Brain pericyte (primary cell): ENCODE measurements at places on chromosomes 1 and 21.
A peak's percentile ranks its signal among the peaks of the same experiment; 100 is the strongest.

DNA sequence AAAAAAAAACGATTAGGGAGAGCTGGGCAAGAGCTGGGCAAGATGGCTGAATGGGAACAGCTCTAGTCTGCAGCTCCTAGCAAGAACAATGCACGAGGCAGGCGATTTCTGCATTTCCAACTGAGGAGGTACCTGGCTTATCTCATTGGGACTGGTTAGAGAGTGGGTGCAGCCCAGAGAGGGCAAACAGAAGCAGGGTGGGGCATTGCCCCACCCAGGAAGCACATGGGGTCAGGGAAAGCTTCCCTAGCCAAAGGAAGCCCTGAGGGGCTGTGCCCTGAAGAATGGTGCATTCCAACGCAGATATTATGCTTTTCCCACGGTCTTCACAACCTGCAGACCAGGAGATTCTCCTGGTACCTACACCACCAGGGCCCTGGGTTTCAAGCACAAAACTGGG is 251.6 kb downstream of the GPATCH2 start:
- DNase-seq = no peak

- no peak for DNase-seq
Measured at GRCh38 chr1:154574716-154575115, 7.1 kb downstream of the CHRNB2 start.

DNA sequence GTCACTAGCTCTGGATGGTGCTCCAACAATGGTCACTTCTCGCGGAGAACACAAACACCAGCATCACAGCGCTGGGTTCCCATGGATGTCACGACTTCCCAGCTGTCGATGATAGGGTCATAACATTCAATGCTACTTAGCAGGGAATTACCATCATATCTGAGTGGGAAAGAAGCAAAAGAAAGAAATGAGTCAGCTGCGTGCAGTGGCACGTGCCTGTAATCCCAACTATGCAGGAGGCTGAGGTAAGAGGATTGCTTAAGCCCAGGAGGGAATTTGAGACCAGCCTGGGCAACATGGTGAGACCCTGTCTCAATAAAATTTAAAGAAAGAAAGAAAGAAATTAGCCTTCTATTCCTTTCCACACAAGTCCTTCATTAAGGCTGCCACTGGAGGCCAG is 3.6 kb upstream of the RABIF start:
- DNase-seq = no peak

DNA sequence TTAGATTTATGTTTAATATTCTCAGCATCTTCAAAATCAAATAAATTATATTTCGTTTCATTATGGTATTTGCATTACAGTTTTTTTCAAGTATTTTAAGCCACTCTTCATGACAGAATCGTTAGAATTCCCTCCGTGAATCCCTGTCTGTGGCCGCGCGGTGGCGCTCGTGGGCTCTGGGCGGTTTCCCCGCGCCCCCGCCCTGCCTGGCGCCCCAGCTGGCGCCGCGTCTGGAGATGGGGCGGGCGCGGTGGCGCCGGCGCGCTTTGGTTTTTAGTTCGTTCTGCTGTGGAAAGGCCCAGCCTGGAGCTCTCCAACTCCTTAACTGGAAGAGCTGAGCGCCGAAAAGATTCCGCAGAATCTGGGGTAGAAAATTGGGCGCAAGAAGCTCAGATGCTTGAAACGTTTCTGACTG is 25.7 kb downstream of the PRMT2 start:
- peak; percentile 49 for DNase-seq

DNA sequence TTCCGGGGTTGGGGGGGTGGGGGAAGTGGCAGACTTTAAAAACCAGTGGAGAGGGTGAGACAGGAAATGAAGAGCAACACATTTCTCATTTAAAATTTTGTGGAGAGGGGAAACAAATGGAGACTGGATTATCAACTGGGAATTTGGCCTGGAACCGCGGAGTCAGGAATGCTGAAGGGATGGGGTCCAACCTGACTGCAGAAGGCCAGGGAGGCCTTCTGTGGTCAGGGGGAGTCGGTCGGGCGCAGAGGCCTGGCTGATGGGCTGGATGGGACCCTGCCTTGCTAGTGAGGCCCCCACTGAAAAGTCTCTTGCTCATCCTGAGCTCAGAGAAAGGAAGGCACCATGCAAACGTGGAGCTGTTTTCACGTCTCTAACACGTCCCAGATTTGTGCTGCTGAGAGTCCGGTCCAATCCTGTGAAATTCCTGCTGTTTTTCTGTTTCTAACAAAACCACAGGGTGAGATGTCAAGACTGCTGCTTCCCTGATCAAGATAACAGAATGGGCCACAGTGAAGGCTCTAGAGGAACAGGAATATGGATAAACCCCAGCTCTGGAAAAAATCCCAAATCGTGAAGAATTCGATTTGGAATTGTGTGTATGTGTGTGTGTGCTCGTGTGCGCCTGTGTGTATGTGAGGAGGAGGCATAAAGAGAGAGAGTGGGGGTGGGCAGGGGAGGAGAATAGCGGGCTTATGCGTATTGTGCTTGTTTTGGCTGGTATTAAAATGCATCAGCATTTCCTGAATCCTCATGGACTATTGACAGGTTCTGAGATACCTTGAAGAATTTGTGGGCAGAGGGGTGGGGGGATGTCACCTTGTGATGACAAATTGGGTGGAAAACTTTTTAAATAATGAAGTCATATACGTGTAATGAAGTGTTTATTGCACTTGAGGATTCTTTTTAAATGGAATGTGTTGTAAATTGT is 117.4 kb downstream of the NGF start:
- no peak for DNase-seq

DNA sequence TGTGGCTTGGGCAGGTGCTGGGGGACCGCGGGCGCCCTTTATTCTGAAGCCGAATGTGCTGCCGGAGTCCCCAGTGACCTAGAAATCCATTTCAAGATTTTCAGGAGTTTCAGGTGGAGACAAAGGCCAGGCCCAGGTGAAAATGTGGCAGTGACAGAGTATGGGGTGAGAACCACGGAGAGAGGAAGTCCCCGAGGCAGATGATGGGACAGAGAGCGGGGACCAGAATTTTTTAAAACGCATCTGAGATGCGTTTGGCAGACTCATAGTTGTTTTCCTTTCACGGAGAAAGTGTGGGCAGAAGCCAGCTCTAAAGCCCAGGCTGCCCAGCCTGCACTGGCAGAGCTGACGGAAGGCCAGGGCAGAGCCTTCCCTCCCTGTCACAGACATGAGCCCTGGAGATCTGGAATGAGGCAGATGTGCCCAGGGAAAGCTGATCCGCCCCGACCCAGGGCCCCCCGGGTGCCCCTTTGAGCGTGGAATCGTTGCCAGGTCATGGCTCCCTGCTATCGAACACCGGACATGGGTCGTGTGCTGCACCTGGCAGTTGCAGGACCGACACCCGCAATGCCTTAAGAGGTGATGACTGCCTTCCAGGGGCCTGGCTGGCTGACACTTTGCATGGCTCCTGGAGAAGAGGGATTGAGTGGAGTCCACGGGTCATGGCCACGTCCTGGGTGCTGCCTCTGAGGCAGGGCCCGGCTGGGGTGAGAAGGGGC is 6.5 kb upstream of the SLX9 start:
- DNase-seq = no peak

- no peak for DNase-seq
Measured at GRCh38 chr1:204873176-204873575, 2.5 kb downstream of the NFASC start.

DNA sequence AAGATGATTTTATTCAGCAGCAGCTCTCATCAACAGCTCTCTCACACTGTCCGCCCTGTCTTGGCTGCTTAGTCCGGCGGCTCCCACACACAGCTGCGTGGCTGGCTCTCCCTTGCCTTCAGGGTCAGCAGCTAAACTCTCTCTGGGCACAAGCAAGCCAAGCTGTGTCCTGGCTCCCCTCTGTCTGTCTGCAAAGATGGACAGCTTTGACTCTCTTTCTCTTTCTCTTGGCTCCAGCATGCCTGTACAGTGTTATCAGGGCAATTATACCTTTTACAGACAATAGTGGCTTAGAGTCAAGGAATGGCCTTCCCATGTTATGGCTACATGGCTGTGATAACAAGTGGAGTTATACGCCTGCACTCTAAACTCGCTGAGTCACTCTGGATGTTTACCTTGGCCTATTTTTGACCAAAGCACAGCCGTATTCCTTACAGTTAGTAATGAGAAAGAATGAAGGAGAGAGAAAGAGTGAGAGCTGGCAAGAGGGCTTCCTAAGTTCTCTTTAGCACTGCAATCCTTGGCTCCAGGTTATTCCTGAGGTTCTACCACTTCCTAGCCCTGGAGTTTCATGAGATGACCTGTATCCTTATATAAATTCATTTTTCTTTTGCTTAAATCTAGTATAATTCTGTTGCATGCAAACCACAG is 59.9 kb upstream of the ZSWIM5 start:
- DNase-seq = peak; percentile 62

DNA sequence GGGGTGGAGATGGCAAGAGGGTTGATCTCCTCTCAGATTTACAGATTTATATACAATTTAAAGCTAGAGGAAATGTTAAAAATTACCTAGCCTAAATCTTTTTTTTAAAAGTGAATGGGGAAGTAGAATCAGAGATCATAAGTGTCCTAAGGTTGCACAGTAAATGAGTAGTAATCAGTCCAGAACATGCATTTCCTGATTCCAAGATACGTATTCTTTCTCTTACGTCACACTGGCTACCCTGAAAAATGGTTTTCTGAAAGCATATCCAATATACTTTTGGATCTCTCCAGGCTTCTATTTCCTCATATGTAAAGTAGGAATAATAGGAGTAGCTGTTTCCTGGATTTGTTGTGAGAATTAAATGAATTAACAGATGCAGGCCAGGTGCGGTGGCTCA is 11.7 kb downstream of the GADD45A start:
- no peak for DNase-seq

DNA sequence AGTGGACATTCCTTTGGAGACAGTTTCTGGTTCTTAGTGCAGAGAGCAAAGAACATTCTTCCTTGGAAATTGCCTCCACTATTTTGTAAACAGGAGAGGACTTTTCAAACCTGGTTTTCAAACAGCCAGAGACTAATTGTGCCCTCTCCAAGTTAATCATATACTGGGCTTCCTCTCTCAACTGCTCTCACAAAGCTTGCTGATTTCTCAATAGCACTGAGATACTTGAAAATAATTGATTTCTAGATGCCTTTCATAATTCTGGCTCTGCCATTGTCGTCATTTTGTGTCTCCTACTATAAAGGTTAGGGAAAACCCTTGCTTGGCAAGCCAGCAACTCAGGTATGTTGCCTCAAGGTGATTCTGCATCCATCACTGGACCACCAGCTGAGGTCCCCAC is 56.0 kb downstream of the KCNJ15 start:
- no peak for DNase-seq
